Epithelial cell of proximal tubule (primary cell): ENCODE measurements at places on chromosomes 1 and 21. TPM values are rescaled to one million over a fixed set of nuclear protein-coding genes. Genes with fewer than 3 reads are reported as not detected.

Gene C1QA
- not detected in 2 replicates for total RNA-seq

Gene NLRP3
- total RNA-seq = 7.4 and 8.5 TPM in 2 replicates

- no peak for DNase-seq
These were observed 49.3 kb downstream of the CDC42BPA start for GRCh38 chr1:227268943-227269342.

- DNase-seq = no peak
These were observed 110.1 kb downstream of the CSMD2 start for GRCh38 chr1:34054920-34055319.

DNA sequence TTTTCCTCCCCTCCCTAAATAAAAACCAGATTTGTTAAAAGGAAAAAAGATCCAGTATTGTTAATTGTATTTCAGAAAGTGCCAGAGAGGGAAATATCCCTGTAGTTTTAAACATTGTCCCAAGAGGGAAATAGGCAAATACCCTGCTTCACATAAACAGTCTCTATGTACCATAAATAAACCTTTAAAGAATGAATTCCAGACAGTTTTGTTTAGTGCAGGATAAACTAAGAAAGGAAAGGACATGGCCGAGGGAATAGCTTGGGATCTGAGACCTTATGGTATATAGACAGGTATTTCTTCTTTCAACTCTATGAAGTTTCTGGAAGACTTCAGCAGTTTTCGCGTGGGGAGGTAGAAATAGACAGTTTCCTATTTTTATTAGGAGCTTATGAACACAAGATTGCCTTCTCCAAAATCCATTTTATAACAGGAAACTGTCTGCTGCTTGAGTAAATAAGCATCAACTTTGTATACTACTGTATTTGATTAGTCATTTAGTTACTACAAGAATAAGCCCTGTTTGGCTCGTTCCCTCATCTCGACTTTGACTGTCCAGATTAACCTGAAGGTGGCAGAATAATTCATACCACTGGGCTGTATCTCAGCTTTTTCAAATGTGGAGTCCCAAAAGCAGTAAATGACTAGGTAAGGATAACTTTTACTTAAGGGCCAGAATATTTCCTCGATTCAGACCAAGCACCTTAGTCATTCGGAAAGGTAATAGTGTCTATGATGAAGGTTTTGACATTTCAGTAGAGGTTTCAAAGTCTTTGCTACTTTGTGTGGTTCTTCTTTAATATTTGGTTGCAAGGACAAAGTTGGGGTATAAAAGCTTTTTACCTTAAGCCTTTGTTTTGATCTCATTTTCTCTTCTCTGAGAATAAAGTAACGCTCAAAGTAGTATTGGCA, 177.5 kb downstream of the VPS13D start:
- DNase-seq = no peak

- DNase-seq = no peak
These were observed 36.9 kb upstream of the NEK7 start for GRCh38 chr1:198119906-198120305.

GRCh38 chr1:222234351-222234750, 313.6 kb downstream of the HHIPL2 start:
- no peak for DNase-seq

DNA sequence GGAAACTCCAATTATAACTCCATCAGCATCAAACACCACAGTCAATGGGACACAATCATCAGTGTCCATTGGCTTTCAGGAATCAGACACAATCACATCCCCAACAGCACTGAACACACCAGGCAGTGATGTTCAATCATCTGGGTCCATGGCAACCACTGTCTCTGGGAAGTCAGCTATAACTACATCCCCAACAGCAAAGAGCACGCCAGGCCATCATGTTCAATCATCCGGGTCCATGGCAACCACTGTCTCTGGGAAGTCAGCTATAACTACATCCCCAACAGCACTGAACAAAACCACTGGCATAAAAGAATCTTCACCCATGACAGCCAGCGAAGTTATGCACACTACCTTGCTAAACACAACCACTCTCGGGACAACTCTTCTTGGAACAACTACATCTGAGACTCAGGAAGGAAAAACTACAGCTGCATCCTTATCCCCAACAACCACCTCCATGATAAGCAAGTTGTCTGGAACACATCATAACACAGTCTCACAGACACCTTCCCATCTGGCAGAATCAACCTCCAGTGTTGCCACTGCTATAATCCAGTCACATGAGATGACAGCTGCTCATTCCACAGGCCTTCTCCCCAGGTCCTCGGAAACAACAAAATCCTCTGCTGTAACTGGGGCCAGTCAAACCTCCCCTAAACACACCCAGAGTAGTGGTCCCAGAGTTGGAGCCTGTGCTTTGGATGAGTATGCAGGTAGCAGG, 19.9 kb downstream of the CATSPER4 start:
- no peak for DNase-seq

DNA sequence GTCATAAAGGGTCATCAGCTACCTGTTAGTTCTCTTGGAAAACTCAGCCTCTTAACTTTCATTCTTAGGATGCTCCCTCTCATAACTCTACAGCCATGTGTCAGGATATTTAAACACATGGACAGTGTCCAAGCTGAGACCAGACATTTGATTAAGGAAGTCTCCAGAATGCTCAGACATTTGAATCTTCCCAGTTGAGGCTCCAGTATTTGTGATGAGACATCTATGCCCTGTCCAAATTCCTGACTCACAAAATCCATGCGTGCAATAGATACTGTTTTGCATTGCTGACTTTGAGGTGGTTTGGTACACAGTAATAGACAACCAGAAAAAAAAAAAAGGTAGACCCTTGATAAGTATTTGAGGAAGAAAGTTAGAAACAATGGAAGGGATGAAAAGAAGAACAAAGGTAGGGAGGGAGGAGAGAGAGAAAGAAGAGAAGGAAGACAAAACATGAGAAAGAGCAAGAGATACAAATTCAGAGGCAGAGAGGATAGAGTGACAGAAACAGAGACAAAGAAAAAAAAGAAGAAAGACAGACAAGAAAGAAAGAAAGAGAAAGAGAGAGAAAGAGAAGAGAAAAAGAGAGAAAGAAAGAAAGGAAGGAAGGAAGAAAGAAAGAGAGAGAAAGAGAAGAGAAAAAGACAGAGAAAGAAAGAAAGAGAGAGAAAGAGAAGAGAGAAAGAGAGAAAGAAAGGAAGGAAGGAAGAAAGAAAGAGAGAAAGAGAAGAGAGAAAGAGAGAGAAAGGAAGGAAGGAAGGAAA, 275.5 kb upstream of the PRMT6 start:
- DNase-seq = no peak

DNA sequence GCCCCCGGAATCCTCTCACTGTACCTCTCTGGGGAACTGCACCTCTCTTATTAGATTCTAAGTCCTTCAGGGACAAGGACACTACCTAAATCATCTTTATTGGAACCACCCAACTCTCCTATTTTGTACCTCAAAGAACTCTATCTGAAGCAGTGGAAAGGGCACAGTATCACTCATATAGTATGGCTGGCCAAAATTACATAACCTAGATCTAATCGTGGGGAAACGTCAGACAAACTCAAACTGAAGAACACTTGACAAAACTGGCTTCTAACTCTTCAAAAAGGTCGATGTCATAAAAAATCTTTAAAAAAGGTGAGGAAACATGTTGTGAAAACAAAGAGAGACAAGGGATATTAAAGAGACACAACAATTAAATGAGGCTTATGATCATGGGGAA, 210.0 kb downstream of the SLC45A1 start:
- DNase-seq = no peak
